NCI-H1436 treated with DMSO at 0.1 percent for 48 hours (cell line): ENCODE measurements at places on chromosomes 12 and 14.

GRCh38 chr12:639988-640387 lies 23.3 kb downstream of the NINJ2 start:
- no peak for DNase-seq

DNA sequence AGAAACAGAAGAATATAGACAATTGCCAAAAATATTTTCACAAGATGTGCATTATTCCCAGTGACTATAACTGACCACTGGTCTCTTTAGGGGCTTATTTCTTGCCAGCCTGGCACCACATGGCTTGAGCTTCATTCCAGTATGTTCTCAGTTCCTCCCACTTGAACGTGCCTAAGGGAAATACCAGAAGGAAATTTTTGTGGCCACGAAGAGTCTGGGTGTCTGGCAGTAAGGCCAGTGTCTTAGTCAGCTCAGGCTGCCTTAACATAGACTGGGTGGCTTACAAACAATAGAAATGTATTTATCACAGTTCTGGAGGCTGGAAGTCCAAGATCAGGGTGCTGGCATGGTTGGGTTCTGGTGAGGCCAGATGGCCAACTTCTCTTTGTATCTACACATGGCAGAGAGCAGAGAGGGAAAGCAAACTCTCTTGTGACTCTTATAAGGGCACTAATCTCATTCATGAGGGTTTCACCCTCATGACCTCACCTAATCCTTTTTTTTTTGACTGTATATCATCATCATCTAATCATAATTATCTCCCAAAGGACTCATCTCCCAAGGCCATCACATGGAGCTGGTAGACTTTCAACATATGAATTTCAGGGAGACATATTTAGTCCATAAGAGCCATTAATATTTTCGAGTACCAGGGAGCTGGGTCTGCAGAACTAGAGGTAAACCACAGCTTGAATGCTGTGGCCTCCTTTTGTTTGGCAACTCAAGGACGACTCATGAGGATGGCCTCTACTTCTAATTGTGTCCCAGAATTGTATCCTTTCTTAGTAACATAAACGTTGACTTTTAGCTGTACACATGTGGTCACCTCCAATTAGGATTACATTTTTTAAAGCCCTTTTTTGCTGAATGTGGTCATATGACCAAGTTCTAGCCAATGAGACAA lies 5.1 kb upstream of the SMOC1 start:
- DNase-seq = no peak

GRCh38 chr14:81388336-81388735 lies 11.8 kb downstream of the STON2 start:
- DNase-seq = no peak

DNA sequence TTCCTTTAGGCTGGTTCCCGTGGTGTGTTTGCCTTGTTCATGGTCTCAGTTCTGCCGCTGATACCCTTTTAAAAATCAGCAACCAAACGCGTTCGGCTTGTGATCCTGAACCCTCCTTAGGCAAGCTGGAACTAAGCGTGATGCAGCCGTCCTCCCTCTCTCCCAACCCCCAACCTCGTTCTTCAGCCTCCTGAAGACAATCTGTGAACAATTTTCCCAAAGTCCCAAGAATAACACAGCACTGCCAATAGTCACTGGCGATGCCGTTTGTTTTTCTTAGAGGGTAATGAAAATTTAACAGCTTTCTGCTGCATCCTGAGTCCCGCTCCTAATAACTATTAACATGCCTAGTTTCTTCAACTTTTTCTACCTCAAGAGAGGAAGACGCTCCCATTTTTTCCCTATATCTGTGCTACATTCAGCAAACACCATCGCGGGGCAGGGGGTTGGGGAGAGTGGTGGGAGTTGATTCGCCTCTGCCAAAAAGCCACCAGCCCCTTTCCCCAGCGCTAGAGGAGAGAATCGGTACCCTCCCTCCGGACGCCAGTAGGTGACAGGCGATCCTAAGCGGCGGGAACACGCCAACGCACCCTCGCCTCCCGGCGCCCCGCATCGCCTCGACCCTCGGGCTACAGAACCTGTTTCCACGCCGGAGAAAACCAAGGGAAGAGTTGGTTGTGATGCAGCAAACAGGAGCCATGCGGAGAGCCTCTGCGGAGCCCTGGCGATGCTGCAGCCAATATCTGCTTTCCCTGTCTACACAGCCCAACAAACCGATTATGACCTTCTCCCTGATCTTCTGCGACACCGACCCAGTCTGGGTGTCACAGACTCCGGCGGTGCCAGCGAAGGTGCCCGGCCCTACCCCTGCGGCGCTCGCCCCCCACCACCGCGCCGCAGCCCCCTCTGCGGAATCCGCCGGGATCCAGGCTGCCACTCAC lies 752 bp downstream of the PRICKLE1 start:
- no peak for DNase-seq

GRCh38 chr14:25009891-25010290 lies 40.1 kb downstream of the STXBP6 start:
- DNase-seq = no peak

GRCh38 chr12:48390026-48390425 lies 39.3 kb upstream of the ZNF641 start:
- DNase-seq = no peak

DNA sequence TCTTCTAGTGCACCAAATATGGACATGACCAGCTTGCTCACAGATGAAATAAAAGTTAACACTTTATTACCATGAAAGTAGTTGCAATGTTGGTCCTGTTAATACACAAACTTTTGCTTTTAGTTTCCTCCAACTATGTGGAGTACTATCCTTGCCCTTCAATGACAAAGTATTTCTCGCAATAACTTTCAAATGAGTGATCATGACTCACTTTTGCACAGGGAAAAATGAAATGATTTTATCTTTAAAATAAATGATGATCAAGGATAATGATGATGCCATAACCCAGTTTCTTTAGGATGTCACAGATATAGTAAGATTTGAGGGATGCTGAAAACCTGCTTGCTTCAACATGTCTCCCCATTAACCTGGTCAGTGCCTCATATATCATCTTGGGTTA lies 254.0 kb upstream of the KITLG start:
- no peak for DNase-seq

DNA sequence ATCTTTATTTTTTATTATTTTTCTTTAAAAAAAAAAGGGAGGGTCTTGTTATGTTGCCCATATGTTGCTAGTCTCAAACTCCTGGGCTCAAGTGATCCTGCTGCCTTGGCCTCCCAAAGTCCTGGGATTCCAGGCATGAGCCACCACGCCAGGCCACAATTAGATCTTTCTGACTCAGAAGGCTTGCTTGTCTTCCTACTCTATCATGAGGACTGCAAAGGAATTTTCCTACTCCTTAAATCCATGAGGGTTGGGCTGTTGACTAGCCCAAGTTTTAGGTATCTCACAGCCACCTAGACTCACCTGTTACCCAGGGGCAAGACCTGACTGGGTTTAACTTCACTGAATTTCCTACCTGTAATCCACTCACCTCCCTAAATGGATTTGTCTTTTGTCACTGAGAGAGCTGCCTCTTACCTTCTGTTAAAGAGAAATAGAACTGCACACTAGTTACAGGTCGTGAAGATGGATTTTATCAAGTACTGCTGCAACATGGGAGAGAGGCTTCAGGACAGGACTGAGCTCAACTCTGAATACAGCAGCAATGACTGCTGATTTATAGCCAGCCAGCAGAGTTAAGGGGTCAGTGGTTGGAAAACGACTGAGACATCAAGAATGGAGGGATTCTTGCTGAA lies 72.3 kb downstream of the B4GALNT3 start:
- DNase-seq = no peak

- no peak for DNase-seq
Measured at GRCh38 chr12:65536351-65536750, 257.9 kb downstream of the MSRB3 start.

GRCh38 chr14:94395282-94395887 lies 7.0 kb upstream of the SERPINA1 start:
- no peak for DNase-seq

- DNase-seq = no peak
Measured at GRCh38 chr14:36316131-36316530, 4.3 kb downstream of the MBIP start.

GRCh38 chr12:92593734-92594402 lies 108.9 kb upstream of the PLEKHG7 start:
- no peak for DNase-seq

DNA sequence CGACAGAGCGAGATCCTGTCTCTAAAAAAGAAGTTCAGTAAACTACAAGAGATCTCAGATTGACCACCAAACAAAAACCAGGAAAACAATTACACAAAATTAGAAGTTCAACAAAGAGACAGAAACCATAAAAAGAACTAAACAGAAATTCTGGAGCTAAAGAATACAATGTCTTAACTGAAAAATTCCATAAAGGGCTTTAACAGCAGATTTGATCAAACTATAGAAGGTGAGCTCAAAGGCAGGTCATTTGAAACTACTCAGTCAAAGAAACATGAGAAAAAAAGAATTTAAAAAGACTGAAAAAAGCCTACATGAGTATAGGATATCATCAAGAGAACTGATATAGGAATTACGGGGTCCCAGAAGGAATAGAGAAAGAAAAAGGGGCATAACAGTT lies 71.2 kb downstream of the ITPR2 start:
- DNase-seq = no peak

DNA sequence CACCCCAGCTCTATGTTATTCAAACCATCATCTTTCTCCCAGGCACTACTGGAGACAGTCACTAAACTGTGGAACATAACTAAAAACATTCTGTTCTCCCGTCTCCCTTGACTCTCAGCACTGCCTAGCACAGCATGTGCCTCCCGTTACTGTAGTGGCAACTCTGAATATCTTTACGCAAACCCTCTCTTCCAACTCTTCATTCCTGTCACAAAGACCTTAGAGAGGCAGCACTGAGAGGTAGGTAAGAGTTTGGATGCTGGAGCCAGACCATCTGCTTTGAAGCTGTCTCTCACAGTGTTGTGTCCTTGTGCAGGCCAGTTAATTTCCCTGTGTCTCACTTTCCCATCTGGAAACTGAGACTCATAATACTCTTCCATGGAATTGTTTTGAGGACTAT lies 108.1 kb downstream of the DIP2B start:
- DNase-seq = no peak

GRCh38 chr12:89571491-89572195 lies 45.8 kb upstream of the POC1B start:
- DNase-seq = no peak

- no peak for DNase-seq
Measured at GRCh38 chr14:91363776-91364523, 53.7 kb downstream of the CCDC88C start.

DNA sequence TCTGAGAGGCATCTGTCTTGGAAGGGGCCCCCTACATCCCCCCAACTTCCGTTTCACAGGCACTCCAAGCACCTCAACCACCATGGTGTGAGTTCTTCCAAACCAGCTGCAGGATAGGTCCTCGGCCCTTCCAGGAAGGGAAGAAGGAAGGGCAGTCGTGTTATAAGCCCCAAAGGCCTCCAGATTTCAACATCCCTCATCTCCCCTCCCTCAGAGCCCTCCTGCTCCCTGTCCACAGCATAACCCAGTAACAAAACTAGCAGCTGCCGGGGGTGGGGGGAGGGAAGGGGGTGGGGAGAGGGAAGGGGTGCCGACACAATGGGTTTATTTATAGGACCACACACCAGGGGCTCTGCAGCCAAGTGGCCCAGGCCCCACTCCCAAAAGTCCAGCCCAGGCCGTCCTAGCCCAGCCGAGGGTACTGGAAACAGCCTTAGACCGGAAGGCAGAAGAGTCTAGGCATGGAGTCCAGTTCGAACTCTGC lies 18.3 kb downstream of the NCKAP5L start:
- no peak for DNase-seq

GRCh38 chr14:51614707-51615106 lies 37.0 kb upstream of the FRMD6 start:
- no peak for DNase-seq
